CD8-positive, alpha-beta memory T cell (primary cell): ENCODE measurements at places on chromosomes 2 and 18. TPM values are rescaled to one million over a fixed set of nuclear protein-coding genes. Genes with fewer than 3 reads are reported as not detected.

GKN2 gene
- total RNA-seq = not detected

AGPS gene
- total RNA-seq = 65.1 TPM

EVX2 gene
- not detected for total RNA-seq

CHRNG gene
- not detected for total RNA-seq

TIGD1 gene
- 7.0 TPM for total RNA-seq
